Activated CD4-positive, alpha-beta T cell treated with anti-CD3 and anti-CD28 coated beads, Interleukin-2, Interleukin-6, amounts not matched to agents 100 ng/mL and 50 ng/mL, durations not matched to agents 16 hours and 8 hours (primary cell): ENCODE measurements at places on chromosomes 1 and 21.

DNA sequence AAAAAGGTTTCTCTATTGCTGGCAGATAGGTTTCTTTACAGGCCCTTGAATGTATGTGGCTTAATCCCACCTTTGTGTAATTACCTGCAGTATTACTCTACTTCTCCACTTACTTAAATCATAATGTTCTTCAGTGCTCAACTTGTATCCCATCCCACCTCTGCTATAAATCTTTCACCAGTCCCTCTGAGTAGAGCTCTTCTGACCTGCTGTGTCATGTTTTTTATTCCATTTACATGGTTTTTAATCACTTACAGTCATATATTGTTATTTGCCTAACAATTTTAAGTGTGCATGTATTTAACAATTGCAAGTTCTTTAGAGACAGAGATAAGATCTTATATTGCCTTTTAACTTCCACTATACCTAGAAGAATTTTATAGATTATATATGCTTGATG, 2.4 kb downstream of the TSEN15 start:
- DNase-seq: no peak

DNA sequence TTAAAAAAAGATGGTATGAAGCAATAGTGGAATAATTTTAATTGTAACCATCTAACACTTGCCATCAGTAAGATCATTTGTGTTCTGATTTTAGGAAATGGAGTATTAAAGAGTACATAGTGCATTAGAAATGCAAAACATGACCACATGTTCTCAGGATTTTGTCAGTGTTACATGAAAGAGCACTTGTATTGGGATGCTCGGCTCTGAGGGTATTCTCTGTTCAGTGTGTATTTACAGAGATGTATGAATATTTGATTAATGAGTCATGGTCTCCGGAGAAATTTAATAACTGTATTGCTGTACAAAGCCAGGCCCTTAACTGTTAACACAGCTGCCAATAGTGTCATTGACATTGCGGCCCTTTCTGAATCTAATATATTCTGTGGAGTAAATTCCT, 91.7 kb downstream of the ATG4C start:
- no peak for DNase-seq

GRCh38 chr1:118246646-118247045, 61.6 kb upstream of the SPAG17 start:
- DNase-seq: no peak

GRCh38 chr1:216682752-216683151, 40.5 kb downstream of the ESRRG start:
- DNase-seq: no peak
